ENCODE measurements at places on chromosomes 13 and 19. TPM values are rescaled to one million over a fixed set of nuclear protein-coding genes. Genes with fewer than 3 reads are reported as not detected.

TRAPPC6A gene
- total RNA-seq = 6.9 TPM

DNA sequence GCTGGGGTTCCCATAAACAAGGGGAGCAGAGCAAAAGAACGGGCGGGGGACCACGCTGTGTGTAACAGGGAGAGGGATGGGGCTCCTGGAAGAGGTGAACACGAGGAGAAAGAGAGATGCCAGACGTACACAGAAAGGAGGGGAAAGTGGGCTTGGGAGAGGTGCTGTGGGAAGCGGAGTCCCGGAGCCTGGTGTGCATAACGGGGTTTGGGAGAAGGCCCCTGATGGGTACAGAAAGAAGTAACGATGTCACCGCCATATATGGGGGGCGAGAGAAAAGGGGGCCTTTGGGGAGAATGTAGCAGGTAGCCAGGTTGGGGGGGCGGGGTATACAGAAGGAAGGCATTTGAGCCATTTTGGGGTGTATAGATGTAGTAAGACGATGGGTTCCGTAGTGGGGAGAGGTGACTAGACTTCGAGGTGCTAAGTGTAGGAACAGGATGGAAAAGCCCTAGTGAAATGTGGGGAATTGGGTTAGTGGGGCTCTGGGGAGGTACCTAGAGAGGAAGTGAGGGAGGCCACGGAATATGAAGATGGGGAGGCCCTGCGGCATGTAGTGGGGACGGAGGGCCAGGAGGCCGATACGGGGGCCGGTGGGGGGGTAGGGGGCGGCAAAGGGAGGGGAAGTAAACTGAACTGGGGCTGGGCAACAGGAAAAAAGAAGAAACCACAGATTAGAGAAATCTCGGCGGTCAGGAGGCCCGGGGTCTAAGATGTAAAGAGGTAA, 787 bp downstream of the ZNF580 start:
- DNase-seq = peak; percentile 39

- no peak for DNase-seq
Measured at GRCh38 chr13:70505809-70506208, 397.6 kb upstream of the KLHL1 start.

DNA sequence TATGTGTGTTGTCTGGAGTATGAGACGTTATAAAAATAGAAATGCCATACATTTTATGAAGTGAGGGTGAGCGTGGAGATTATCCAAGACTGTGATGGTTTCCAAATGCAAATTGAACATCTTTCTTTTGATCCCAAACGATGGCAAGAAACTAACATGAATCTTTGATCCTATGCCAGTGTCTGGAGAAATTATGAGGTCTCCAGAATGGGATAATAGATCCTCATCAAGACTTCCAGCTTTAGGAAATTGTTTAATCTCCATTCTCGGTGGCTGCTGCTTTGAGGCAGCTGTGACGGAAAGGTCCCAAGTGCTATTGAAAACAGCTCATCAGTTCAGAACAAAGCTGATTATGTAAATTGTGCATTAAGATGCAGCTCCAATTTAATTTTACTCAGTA, 30.8 kb downstream of the CBY2 start:
- no peak for DNase-seq

GRCh38 chr13:90770334-90770733, 577.2 kb upstream of the MIR17HG start:
- DNase-seq = no peak

DNA sequence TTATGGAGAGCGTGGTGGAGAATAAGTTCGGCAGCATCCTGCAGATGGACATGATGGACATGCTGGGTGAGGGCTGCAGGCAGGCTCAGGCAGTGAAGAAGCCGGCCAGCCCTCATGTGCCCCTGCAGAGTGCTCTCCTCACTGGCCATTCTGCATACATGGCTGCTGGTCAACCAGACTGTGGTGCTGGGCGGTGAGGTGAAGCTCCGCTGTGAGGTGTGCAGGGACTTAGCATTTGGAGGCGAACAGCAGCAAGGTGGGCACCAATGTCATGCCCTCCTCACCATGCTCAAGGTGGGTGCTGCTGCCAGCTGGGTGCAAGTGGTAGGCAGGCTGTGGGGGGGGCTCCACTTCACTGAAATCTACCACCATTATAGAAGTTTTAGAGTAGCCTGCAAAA, 5.7 kb upstream of the ZNF492 start:
- no peak for DNase-seq

DNA sequence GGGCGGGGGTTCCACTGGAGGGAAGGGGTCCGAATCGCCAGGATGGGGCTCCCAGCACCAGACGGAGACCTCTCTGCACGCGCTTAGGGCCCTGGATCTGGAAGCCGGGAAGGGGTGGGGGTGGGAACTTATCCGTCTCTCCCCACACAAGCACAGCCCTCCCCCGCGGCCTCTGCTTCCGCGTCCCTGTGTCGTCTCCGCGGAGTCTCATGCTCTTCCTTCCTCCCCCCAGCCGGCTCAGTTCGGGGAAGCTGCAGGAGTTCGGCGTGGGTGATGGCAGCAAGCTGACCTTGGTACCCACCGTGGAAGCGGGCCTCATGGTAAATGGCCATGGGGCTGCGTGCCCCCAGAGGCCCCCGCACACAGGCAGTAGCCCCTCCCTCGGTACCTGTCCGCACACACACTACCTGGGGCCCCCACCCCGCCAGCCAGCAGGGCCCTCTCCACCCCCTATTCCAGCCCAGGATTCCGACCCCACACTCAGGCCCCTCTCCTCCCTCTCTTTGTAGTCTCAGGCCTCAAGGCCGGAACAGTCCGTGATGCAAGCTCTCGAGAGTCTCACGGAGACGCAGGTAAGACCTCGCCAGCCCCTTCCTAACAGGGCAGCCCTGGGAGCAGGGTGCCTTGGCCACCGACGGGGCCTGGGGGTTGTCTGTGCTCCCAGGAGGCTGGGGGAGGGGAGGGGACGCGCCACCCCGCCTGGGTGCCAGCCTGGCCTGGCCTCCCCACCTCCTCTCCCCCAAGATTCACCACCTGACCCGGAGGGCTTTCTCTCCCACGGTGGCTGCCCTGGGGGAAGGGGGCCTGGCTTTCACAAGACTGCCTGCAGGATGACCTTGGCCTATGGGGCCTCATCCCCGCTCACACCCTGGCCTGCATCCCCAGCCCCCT, 3.2 kb downstream of the MIDN start:
- peak; percentile 63 for DNase-seq

ZNF578 gene
- 3.5 TPM for total RNA-seq

DNA sequence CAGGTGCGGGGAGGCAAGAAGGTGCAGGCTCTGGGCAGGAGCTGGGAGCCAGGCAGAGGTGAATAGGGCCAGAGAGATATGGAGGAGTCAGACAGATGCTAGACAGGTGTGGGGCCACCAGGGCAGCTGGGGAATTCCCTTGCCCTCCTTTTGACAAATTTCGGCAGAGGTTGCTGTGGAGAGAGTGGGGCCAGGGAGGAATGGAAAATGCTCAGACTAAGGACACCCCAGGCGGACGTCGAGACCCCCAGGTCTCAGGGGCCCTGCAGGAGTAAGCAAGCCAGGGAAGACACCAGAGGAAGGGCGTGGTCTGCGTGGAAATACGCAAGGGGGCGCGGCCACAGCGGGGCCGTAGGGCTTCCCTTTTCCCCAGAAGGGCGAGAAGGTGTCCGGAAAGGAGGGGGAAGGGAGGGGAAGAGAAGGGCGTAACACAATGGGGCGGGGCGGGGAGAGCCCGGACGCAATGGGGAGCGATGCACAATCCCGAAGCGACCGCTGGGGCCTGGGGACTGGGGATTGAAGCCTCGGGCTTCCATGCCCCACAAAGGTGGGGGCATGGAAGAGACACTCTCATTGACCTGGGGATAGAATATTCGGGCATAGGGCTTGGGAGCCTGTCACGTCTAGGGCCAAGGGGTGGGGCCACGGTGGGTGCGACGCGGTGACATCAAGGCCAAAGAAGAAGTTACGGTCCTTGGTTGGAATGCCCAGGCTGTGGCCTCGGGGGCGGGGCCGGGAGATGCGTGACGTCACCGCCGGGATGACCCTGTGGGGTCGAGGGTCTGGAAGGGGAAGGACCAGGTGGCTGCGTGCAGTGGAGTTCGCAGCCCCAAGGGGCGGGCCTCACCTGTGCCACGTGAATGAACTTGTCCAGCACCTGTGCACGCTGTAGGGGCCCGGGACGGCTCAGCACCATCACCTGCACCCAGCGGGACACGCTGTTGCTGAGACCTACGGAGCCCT, 8.2 kb downstream of the RASGRP4 start:
- DNase-seq = no peak

GRCh38 chr13:74835579-74835978, 646.4 kb downstream of the TBC1D4 start:
- DNase-seq = no peak

ZNF85 gene
- 11.4 TPM for total RNA-seq

FPR3 gene
- total RNA-seq = not detected
